Activated CD4-positive, alpha-beta T cell treated with anti-CD3 and anti-CD28 coated beads, Interleukin-2, amount 10 ng/mL, durations not matched to agents 24 days and 14 days (primary cell): ENCODE measurements at places on chromosomes 3 and 15. TPM values are rescaled to one million over a fixed set of nuclear protein-coding genes. Genes with fewer than 3 reads are reported as not detected.

GRCh38 chr3:179510496-179510895 is 52.2 kb upstream of the ACTL6A start:
- no peak overlapping the region for H3K27ac ChIP-seq
- H3K4me3 ChIP-seq, result no peak overlapping the region
- H3K4me1 ChIP-seq, result no peaks in the 10 kb centered on the region
- H3K27me3 ChIP-seq, result peaks cover 8% of the 10 kb centered on the region
- H3K36me3 ChIP-seq, result no peaks in the 10 kb centered on the region
- no peak for DNase-seq

DNA sequence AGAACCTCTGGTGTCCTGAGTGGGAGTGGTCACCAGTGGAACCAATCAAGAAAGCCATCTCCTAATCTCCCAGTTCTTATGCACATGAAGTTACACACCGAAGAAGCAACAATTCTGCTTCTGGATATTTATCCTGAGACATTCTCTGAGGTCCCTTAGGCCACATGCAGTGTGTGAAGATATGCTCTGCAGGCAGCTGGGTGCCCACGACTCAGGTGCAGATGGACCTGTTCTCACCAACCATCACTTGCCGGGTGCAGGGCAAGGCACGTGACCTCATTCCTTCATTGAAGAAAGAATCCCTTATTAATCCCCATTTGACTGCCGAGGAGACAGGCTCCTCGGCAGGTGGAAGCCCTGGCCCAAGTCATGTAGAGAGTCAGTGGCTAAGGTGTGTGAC is 79.8 kb downstream of the WNT7A start:
- no peaks in the 10 kb centered on the region for H3K4me1 ChIP-seq
- H3K4me3 ChIP-seq, result no peak overlapping the region
- no peaks in the 10 kb centered on the region for H3K36me3 ChIP-seq
- H3K27ac ChIP-seq, result no peak overlapping the region
- H3K27me3 ChIP-seq, result peaks cover 4% of the 10 kb centered on the region

DNA sequence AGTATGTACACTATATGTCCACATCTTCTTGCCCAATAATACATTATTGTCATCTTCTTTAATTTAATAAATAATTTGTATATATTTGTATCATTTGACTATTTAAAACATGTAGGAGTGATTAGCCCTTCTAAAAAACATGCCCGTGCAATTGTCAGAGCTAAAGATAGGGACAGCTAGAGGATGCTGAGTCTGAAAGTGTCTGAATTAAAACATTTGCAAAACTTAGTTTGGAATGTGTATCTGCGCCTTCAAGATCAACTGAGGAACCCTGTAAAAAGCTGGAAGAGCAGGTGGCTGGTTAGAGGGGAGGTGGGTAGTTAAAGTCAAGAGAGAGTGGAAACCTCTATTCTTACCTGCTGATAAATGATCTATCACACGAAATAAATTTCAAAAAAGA is 4.7 kb downstream of the SLITRK3 start:
- no peak overlapping the region for H3K27ac ChIP-seq
- H3K4me3 ChIP-seq, result no peak overlapping the region
- H3K4me1 ChIP-seq, result peaks cover 3% of the 10 kb centered on the region
- peaks cover 45% of the 10 kb centered on the region for H3K27me3 ChIP-seq
- no peak for DNase-seq

- H3K36me3 ChIP-seq, result no peaks in the 10 kb centered on the region
- peaks cover 1% of the 10 kb centered on the region for H3K27me3 ChIP-seq
- no peak for DNase-seq
- H3K4me3 ChIP-seq, result no peak overlapping the region
- no peak overlapping the region for H3K27ac ChIP-seq
- peaks cover 4% of the 10 kb centered on the region for H3K4me1 ChIP-seq
These were observed 55.6 kb upstream of the CGNL1 start for GRCh38 chr15:57320631-57321220.

DNA sequence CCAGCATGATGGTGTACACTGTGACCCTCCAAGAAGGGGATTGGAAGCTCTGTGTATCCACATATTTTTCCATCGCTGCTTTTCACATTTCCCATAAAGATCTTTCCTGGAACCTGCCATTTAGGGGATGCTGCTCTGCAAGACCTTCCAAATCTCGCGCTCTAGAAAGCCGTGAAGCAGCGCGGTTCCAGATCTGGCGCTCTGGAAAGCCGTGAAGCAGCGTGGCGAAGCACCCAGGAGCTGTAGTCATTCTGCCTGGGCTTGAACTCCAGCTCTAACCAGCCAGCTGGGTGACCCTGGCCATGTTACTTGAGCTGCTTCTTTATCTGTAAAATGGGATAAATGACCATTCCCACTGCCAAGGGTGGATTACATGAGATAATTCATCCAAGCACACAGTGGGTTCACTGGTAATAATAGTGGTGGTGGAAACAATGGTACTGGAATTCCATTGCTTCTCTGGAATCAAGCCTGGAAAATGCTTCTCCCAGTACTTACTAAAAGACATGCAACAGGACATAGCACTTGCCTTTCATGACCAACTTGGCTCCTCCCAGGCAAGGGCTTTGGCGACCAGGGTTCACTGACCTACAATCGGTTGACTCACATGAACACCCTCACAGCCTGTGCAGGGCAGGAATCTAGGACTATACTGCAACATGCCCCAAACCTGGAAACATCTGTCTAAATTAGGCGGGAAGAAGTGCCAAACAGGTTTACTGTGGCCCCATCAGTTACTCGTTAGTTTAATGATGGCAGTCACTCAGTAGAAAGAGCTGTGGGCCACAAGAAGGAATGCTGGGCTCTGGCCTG is 70.7 kb downstream of the XXYLT1 start:
- H3K4me1 ChIP-seq, result peaks cover 8% of the 10 kb centered on the region
- DNase-seq, result no peak
- no peaks in the 10 kb centered on the region for H3K27me3 ChIP-seq
- H3K4me3 ChIP-seq, result no peak overlapping the region
- no peaks in the 10 kb centered on the region for H3K36me3 ChIP-seq
- H3K27ac ChIP-seq, result no peak overlapping the region

DNA sequence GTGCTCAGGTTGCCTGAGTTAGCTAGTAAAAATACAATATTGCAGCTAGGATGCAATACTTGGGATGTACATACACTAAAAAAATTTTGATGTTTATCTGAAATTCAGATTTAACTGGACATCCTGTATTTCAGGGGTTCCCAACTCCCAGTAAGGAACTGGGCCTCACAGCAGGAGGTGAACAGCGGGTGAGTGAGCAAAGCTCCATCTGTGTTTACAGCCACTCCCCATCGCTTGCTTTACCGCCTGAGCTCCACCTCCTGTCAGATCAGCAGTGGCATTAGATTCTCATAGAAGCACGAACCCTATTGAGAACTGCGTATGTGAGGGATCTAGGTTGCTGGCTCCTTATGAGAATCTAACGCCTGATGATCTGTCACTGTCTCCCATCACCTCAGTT is 285.1 kb upstream of the PROK2 start:
- H3K27me3 ChIP-seq, result peaks cover 2% of the 10 kb centered on the region
- H3K36me3 ChIP-seq, result peaks cover 2% of the 10 kb centered on the region
- no peak for DNase-seq
- no peak overlapping the region for H3K27ac ChIP-seq
- H3K4me1 ChIP-seq, result peaks cover 6% of the 10 kb centered on the region

GRCh38 chr3:14266361-14266760 is 87.7 kb downstream of the LSM3 start:
- no peak overlapping the region for H3K27ac ChIP-seq
- H3K4me3 ChIP-seq, result no peak overlapping the region
- H3K4me1 ChIP-seq, result no peaks in the 10 kb centered on the region
- peaks cover 17% of the 10 kb centered on the region for H3K27me3 ChIP-seq
- DNase-seq, result no peak

GRCh38 chr3:142614059-142614626 is 17.9 kb downstream of the PLS1 start:
- DNase-seq, result no peak
- H3K27me3 ChIP-seq, result peaks cover 3% of the 10 kb centered on the region
- no peaks in the 10 kb centered on the region for H3K4me1 ChIP-seq
- no peak overlapping the region for H3K4me3 ChIP-seq

ASB14 gene
- not detected in 2 replicates for total RNA-seq

GHRL gene
- total RNA-seq, result 0.43 and 1.3 TPM in 2 replicates

SELENOT gene
- total RNA-seq, result 127 and 135 TPM in 2 replicates

RARB gene
- not detected in 2 replicates for total RNA-seq

ISLR2 gene
- not detected in 2 replicates for total RNA-seq
